ENCODE measurements at places on chromosomes 16 and 17. TPM values are rescaled to one million over a fixed set of nuclear protein-coding genes. Genes with fewer than 3 reads are reported as not detected.

ABCC11 gene
- 0.20 TPM for total RNA-seq

WFDC1 gene
- not detected for total RNA-seq

DNA sequence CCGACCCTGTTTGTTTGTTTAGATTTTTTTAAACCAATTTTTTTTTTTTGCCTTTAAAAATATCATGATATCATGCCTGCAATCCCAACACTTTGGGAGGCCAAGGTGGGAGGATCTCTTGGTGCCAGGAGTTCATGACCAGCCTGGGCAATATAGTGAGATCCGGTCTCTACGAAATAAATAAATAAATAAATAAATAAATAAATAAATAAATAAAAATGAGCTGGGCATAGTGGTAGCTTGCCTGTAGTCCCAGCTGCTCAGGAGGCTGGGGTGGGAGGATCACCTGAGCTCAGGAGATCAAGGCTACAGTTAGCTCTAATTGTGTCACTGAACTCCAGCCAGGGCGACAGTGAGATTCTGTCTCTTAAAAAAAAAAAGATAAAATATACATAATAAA, 8.1 kb upstream of the IGF2BP1 start:
- H3K4me1 ChIP-seq = no peaks in the 10 kb centered on the region
- no peak overlapping the region for H3K4me3 ChIP-seq
- no peaks in the 10 kb centered on the region for H3K36me3 ChIP-seq
- no peak for DNase-seq
- H3K27me3 ChIP-seq = peaks cover 36% of the 10 kb centered on the region
- H3K27ac ChIP-seq = no peak overlapping the region

DNA sequence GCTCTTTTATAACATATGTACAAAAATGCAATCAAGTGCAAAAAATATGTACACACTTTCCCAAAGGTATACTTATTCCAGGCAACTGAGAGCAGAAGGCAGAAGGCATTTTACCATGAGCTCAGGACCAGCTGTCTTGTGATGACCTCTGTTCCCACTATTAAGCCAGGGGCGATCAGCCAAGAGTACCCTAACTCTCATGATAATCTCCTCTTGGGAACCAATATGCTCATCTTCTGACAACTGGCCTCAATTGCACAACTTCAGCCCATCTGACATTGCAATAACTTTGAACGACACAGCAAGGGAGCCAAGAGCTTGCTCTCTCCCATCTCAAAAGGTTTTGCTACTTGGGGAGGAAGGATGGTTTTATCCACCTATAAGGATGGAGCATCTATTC, 471.9 kb downstream of the HS3ST3B1 start:
- H3K27me3 ChIP-seq = no peaks in the 10 kb centered on the region
- no peak overlapping the region for H3K4me3 ChIP-seq
- no peaks in the 10 kb centered on the region for H3K36me3 ChIP-seq
- H3K4me1 ChIP-seq = no peaks in the 10 kb centered on the region
- H3K27ac ChIP-seq = no peak overlapping the region
- no peak for DNase-seq

CCL17 gene
- total RNA-seq = not detected

PHLPP2 gene
- 6.4 TPM for total RNA-seq

DNA sequence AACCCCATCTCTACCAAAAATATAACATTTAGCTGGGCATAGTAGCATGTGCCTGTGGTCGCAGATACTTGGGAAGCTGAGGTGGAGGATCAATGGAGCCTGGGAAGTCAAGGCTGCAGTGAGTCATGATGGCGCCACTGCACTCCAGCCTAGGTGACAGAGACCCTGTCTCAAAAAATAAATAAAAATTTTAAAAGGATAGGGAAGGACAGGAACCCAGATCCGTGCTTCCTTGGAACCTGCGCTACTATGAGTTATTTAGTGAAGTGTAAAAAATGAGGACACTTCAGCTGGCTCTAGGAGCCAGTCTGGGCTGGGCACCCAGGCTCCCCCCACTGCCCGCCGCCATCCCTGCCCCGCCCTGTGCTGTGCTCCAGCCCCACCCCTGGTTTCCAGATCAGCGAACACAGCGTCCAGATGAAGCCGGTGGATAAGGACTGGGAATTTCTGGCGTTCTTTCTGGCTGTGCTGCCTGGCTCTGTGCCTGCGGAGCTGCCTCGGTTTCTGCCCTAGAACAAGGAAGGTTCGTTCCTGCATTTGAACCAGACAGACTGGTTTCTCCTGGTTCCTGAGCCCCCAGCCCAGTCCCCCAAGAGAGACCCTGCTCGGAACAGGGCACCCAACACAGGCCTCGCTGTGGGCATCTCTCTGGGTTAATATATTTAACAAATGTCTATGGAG, 18.5 kb downstream of the PLLP start:
- no peak overlapping the region for H3K27ac ChIP-seq
- no peak overlapping the region for H3K4me3 ChIP-seq
- no peaks in the 10 kb centered on the region for H3K36me3 ChIP-seq
- no peaks in the 10 kb centered on the region for H3K27me3 ChIP-seq
- DNase-seq = no peak

- H3K36me3 ChIP-seq = no peaks in the 10 kb centered on the region
- H3K27ac ChIP-seq = peak overlapping the region; percentile 50
- peak; percentile 72 for DNase-seq
- peaks cover 32% of the 10 kb centered on the region for H3K4me1 ChIP-seq
- no peaks in the 10 kb centered on the region for H3K27me3 ChIP-seq
Measured at GRCh38 chr16:67667817-67668494, 1.3 kb downstream of the C16orf86 start.

PYY gene
- not detected for total RNA-seq

GRCh38 chr16:77564791-77565390, 130.1 kb upstream of the ADAMTS18 start:
- peaks cover 3% of the 10 kb centered on the region for H3K27me3 ChIP-seq
- H3K36me3 ChIP-seq = no peaks in the 10 kb centered on the region
- DNase-seq = no peak
- no peaks in the 10 kb centered on the region for H3K4me1 ChIP-seq
- no peak overlapping the region for H3K4me3 ChIP-seq
- no peak overlapping the region for H3K27ac ChIP-seq

ATAD5 gene
- total RNA-seq = 6.6 TPM

DNA sequence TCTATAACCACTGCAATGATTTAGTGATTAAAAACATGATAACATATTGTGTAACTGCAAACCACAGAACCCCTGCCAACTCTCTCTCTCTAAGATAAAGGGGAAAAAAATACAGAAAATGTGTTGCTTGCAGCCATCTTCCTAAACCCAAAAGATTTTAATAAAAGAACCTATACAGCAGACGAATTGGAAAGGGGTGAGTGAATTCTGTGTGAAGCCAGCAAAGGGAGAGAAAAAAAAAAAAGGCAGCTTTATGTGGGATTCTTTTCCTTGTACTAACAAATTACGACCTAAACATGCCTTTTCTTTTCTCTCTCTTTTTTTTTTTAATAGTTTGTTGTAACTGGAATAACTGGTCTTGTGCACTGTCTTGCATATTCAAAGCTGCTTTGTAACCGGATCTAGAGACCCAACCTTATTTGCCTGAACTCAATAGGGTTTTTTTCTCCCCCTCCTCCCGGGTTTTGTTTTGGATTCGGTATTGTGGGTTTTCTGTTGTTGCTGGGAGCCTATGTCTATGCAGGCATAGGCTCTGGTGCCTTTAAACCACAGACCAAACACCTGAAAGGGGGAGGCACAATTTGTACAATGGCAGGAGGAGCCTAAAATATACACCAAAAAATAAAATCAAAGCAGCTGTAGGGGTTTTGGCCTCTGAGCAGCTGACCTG, 7.0 kb upstream of the ZFHX3 start:
- no peak overlapping the region for H3K4me3 ChIP-seq
- H3K27me3 ChIP-seq = no peaks in the 10 kb centered on the region
- peaks cover 12% of the 10 kb centered on the region for H3K4me1 ChIP-seq
- H3K27ac ChIP-seq = no peak overlapping the region
- DNase-seq = no peak
- no peaks in the 10 kb centered on the region for H3K36me3 ChIP-seq

DNA sequence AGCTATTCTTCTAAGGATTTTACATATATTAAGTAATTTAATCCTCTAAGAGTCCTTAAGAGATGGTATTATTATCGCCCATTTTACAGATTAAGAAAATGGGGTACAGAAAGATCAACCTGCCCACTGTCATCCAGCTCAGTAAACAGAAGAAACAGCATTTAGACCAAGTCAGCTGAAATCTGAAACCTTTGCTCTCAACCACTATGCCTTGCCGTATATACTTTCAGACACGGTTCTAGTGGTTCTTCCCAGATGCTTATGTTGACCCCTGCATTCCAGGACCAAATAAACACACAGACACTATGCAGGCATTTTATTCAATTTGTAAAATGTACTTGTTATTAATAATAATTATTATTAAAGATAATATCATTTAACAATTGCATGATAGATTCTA, 854.8 kb downstream of the KCNJ2 start:
- DNase-seq = no peak
- no peak overlapping the region for H3K4me3 ChIP-seq
- H3K4me1 ChIP-seq = no peaks in the 10 kb centered on the region
- no peaks in the 10 kb centered on the region for H3K36me3 ChIP-seq
- H3K27ac ChIP-seq = no peak overlapping the region

DNA sequence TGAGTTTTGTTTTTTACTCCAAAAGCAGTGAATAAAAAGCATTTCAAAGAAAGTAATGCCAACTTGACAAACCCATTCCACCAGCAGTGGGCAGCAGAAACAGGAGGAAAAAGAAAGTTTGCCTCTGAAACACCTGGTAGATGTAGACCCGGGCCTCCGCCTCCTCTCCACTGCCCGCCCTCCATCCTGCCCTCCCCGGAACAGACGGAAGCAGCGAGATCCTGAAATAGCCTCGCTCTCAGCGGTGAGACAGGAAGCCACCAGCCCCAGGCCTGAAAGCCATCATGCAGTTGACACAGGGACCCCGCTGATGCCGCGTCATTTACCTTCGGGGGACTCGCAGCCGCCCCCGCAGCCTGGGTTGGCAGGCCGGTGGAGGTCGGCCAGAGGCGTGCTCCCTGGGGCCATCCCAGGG, 67.8 kb downstream of the C16orf78 start:
- no peaks in the 10 kb centered on the region for H3K27me3 ChIP-seq
- DNase-seq = peak; percentile 85
- peaks cover 32% of the 10 kb centered on the region for H3K4me1 ChIP-seq
- peak overlapping the region; percentile 75 for H3K27ac ChIP-seq

TBC1D28 gene
- total RNA-seq = not detected

KRTAP16-1 gene
- total RNA-seq = 0.16 TPM

CACNG5 gene
- not detected for total RNA-seq

- no peak overlapping the region for H3K4me3 ChIP-seq
- no peaks in the 10 kb centered on the region for H3K4me1 ChIP-seq
- no peak for DNase-seq
- H3K27me3 ChIP-seq = no peaks in the 10 kb centered on the region
- H3K27ac ChIP-seq = no peak overlapping the region
Measured at GRCh38 chr16:4874666-4875065, 27.4 kb downstream of the UBN1 start.

GRCh38 chr16:47729701-47730100, 268.6 kb downstream of the PHKB start:
- no peaks in the 10 kb centered on the region for H3K27me3 ChIP-seq
- no peaks in the 10 kb centered on the region for H3K36me3 ChIP-seq
- no peaks in the 10 kb centered on the region for H3K4me1 ChIP-seq
- no peak overlapping the region for H3K4me3 ChIP-seq
- no peak overlapping the region for H3K27ac ChIP-seq

GRCh38 chr16:56836410-56837230, 28.4 kb upstream of the SLC12A3 start:
- H3K27me3 ChIP-seq = no peaks in the 10 kb centered on the region
- H3K4me3 ChIP-seq = no peak overlapping the region
- no peak for DNase-seq
- no peaks in the 10 kb centered on the region for H3K4me1 ChIP-seq

DNA sequence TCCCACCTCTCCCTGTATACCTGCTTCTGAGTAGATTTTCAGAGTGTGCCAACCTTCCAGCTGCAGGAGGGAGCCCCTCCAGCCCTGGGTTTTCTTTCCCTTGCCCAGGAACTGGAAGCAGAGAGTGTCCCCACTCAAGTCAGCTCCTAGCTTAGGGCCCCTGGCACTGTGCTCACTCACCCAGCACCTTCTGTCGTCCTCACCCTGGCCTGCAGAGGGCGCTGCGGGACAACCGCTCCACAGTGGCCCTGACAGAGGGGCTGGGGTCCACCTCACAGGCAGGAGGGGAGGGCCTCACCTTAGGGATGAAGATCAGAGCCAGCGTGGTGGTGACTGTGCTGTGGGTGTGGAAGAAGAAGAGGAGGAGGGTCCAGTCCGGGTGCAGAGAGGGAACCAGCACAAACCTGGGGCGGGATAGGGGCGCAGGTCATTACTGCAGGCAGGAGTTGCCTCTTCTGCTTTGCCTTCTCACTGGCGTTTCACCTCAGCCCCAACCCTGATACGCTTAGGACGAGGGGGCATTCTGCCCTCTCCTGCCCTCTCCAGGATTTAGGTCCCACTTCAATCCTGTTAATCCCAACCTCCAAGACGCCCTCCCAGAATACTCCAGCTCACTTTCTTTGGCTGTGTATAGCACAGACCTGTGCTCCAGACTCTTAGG, 10.0 kb downstream of the GPR179 start:
- no peaks in the 10 kb centered on the region for H3K36me3 ChIP-seq
- no peak overlapping the region for H3K27ac ChIP-seq
- no peak for DNase-seq
- no peak overlapping the region for H3K4me3 ChIP-seq

GRCh38 chr16:31201582-31202413, 762 bp downstream of the PYCARD start:
- H3K36me3 ChIP-seq = peaks cover 7% of the 10 kb centered on the region
- DNase-seq = no peak
- no peaks in the 10 kb centered on the region for H3K27me3 ChIP-seq
- peak overlapping the region; percentile 67 for H3K27ac ChIP-seq

- H3K36me3 ChIP-seq = no peaks in the 10 kb centered on the region
- no peak overlapping the region for H3K27ac ChIP-seq
- H3K4me3 ChIP-seq = no peak overlapping the region
Measured at GRCh38 chr17:65527857-65528591, 33.4 kb downstream of the AXIN2 start.

HIGD1B gene
- total RNA-seq = not detected

DNA sequence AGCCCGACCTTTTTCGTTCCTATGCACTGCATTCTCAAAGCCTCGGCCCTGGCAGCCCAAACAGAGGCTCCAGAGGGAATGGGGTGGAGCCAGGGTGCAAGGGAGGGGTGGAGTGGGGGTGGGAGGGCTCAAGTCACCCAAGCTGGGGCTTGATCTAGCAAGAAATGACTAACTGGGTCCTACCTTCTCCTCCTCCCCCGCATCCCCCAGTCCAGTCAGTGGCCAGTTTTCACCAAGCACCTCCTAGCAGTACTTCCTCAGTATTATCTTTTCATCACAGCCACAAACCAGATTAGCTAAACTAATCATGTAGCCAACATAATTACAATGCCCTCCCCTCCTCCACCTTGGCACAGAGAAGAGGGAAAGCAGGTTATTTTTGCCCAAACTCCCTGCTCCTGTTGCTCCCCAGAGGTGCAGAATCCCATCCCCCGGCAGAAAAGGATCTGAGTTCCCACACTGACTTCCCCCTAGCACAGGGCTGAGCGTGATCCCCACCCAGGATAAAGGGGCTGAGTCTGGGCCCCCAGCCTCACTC, 2.2 kb downstream of the JUP start:
- no peak for DNase-seq
- H3K4me1 ChIP-seq = peaks cover 36% of the 10 kb centered on the region
- H3K4me3 ChIP-seq = no peak overlapping the region
- no peaks in the 10 kb centered on the region for H3K36me3 ChIP-seq
- H3K27me3 ChIP-seq = peaks cover 7% of the 10 kb centered on the region

- H3K4me1 ChIP-seq = no peaks in the 10 kb centered on the region
- no peak overlapping the region for H3K4me3 ChIP-seq
- H3K27me3 ChIP-seq = no peaks in the 10 kb centered on the region
Measured at GRCh38 chr16:49663081-49664065, 192.5 kb downstream of the ZNF423 start.

- H3K27ac ChIP-seq = peak overlapping the region; percentile 84
- no peaks in the 10 kb centered on the region for H3K27me3 ChIP-seq
Measured at GRCh38 chr16:21644674-21645073, 7.7 kb downstream of the IGSF6 start.
